ENCODE measurements at places on chromosomes 1 and 21. TPM values are rescaled to one million over a fixed set of nuclear protein-coding genes. Genes with fewer than 3 reads are reported as not detected.

Gene ADAMTS5
- not detected for total RNA-seq

Gene ZSCAN20
- 2.7 TPM for total RNA-seq

Gene PLCH2
- total RNA-seq: not detected

Gene WDR64
- not detected for total RNA-seq

Gene PTPRU
- 7.4 TPM for total RNA-seq

Gene SYCP1
- not detected for total RNA-seq

Gene CCDC181
- not detected for total RNA-seq

All from NCI-H460 (cell line).